ENCODE measurements at places on chromosomes 3 and 15.
A peak's percentile ranks its signal among the peaks of the same experiment; 100 is the strongest.

DNA sequence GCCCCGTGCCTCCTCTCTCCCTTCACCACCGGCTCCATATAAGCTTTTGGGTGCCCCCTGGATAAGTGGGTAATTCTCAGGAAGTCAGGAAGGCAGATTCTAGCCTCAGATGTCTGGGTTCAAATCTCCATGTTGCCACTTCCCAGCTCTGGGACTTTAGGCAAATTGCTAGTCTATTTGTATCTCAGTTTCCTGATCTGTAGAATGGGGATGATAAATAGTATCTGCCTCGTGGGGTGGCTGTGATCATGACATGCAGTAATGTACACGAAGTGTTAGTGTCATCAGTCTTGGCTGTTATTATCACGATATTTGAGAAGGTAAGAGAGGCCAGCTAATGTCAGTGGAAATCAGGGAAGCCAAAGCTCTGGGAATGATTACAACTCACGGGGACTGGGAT, 43.3 kb downstream of the MUC4 start:
- no peak for DNase-seq

GRCh38 chr3:123739754-123740153, 144.4 kb downstream of the MYLK start:
- DNase-seq: no peak

GRCh38 chr3:177569875-177570657, 372.8 kb upstream of the TBL1XR1 start:
- DNase-seq: no peak

- no peak for DNase-seq
Observed at GRCh38 chr3:64783200-64783599, 95.4 kb upstream of the ADAMTS9 start.

GRCh38 chr15:57112178-57112577, 193.7 kb downstream of the TCF12 start:
- DNase-seq: no peak

GRCh38 chr3:110184536-110184935, 847.2 kb upstream of the DPPA4 start:
- no peak for DNase-seq

DNA sequence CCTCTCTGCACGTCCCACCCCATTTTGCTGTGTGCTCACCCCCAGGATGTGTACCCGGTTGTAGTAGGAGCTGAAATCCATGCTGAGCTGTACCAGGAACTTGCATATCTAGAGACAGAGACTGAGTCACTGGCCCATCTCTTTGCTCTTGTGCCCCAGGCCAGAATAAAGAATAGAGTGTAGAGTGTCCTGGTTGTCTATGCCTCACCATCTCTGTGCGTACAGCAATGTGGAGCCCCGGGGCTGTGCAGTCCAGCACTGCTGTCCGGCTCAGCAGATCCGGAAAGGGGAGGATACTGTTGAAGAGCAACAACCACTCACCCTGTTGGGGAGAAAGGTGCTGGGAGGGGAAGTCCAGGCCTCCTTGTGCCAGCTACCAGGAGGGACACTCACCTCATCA, 2.6 kb downstream of the DALRD3 start:
- DNase-seq: no peak

- no peak for DNase-seq
Observed at GRCh38 chr15:78682693-78683410, 41.8 kb upstream of the CHRNB4 start.

- no peak for DNase-seq
Observed at GRCh38 chr3:151319628-151320027, 3.0 kb upstream of the GPR87 start.

- no peak for DNase-seq
Observed at GRCh38 chr15:100968050-100968966, 49.2 kb downstream of the LRRK1 start.

GRCh38 chr3:112471596-112472325, 27.5 kb downstream of the BTLA start:
- no peak for DNase-seq

GRCh38 chr3:128548426-128549282, 55.7 kb upstream of the GATA2 start:
- no peak for DNase-seq

DNA sequence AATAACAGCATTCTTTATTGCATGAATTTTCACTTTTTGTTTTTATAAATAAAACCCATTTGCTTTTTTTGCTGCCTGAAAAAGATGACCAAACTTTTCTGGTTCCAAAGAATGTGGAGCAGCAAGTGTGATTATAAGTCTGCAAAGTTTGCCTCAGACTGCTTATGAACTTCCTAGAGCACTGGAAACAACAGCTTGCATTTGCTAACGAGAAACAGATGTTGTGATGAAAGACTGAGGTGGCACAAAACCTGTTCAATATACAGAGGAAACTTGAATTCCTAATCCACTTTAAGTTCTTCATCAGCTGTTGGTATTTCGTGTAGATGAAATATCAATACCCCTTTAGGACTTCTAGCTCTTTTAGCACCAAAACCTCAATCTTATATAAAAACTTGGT, 9.3 kb downstream of the ZPLD1 start:
- no peak for DNase-seq

GRCh38 chr3:138933068-138933668, 13.8 kb downstream of the FOXL2 start:
- no peak for DNase-seq

- no peak for DNase-seq
Observed at GRCh38 chr3:111481551-111481950, 60.4 kb upstream of the CD96 start.

- no peak for DNase-seq
Observed at GRCh38 chr15:64182859-64183370, 20.1 kb upstream of the PPIB start.

DNA sequence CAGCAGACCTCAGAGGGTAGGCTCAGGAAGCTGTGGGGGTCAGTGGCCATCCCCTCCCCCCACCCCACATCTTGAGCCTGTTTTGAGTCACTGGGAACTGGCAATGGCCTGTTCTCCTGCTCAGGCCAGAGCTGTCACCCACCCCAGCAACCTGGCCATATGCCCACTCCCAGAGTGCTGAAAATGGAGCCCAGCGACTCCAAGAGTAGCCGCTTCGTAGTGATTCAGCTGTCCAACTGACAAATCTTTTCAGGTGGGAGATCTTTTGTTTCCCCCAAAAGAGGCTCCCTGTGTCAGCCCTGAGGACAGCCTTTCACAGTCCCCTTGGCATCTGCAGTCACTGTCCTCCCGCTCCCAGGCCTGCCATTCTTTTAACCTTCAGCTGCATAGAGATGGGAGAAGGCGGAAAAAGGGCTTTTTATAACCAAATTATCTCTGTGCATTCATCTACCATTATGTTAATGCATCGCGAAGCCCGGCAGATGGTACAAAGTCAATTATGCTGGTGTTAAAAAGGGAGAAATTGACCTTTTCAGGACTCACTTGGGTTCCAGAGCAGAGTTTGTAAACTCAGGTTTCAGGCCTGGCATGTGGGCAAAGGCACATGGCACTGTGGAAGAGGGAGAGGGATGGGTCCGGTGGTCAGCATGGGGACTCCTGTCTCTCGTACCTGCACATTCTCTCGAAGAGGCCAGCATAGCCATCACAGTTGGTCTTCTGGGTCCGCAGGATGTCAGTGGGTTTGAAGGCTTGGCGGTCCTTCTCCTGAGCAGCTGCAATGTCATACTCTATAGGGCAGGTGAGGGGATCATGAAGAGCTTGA, 32.1 kb downstream of the KY start:
- peak; percentile 15 for DNase-seq

DNA sequence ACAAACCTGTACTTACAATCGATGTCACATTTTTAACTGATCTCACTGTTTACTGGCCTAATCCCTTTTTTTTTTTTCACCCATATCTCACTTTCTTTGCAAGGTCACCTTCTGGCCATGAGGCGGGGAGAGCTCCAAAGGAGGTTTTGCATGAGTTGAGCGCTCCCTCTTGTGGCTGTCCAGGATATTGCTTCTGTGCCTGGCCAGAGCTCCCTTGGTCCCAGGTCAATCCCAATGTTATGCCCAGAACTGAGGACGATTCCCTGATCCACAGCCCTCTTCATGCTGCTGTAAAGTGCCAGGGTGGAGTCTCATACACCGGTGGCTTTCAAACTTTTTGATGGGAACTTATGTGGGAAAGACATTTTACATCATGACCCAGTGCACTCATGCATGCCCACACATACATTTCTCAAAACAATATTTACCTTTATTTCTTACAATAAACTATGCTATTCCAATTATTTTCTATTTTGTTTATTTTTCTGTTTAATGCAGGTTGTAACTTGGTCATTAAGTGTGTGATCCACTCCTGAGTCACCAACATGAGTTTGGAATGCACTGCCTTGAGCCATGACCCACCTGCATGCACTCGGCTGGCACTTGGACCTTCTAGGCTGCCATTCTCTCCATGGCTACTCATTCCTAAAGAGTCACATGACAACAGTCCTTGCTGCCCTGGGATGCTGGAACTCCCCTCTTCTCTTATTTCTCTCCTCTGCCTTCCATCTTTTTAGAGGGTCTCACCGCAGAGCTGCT, 9.6 kb upstream of the SST start:
- peak; percentile 89 for DNase-seq

- DNase-seq: no peak
Observed at GRCh38 chr15:94287794-94288246, 56.5 kb downstream of the MCTP2 start.

GRCh38 chr3:187742351-187743171, 2.7 kb downstream of the BCL6 start:
- no peak for DNase-seq

DNA sequence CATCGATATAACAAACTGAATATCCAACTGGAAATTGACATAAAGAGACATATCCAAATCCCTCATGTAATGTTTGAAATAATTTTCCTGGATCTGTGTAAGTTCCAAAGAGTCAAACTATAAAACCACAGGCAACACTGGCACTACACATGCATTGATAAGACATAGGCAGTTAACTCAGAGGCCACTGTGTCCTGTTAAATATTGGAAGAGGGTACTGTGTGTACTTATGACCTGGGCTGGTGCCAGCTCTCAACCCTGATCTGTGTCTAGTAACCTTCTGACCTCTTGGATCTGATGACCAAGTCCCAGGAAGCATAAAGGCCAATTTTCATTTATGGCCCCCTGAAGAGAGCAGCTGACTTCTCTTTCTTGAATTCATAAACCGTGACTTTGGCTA, 4.5 kb downstream of the NR1I2 start:
- no peak for DNase-seq

DNA sequence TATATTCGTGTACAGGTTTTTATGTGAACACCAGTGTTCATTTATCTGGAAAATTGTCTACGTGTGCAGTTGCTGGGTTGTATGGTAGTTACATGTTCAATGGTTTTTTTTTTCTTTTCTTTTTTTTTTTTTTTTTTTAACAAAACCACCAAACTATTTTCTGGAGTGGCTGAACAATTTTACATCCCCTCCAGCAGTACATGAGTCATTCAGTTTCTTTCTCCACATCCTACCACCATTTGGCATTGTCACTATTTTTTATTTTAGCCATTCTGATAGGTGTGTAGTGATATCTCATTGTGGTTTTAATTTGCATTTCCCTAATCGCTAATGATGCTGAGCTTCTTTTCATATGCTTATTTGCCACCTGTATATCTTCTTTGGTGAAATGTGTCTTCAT, 256.3 kb upstream of the EOMES start:
- no peak for DNase-seq

- DNase-seq: peak; percentile 85
Observed at GRCh38 chr15:89740137-89740536, 10.9 kb downstream of the MESP1 start.

DNA sequence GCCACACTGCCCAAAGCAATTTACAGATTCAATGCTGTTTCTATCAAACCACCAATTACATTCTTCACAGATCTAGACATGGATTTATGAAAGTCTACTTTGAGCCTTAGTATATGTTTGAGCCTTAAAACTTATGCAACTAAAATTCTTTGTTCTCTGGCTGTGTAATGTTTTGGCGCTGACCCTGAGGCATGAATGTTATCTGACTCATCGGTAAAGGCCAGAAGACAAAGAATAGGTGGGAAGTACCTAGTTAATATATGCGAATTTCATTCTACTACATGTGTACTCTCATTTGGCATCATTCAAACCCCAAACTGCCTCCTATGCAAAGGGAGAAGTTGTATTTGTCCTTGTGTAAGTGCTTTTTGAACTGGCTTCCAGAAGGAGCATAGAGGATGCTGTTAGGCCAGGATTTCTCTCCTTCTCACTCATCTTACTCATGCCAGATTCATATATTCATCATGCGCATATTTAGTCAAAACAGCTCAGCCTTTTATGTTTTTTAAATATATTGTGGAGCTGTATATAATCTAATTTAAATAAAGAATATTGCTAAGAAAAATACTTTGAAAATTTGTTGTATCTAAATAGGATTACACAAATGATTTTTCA, 204.2 kb downstream of the NFKBIZ start:
- DNase-seq: no peak

DNA sequence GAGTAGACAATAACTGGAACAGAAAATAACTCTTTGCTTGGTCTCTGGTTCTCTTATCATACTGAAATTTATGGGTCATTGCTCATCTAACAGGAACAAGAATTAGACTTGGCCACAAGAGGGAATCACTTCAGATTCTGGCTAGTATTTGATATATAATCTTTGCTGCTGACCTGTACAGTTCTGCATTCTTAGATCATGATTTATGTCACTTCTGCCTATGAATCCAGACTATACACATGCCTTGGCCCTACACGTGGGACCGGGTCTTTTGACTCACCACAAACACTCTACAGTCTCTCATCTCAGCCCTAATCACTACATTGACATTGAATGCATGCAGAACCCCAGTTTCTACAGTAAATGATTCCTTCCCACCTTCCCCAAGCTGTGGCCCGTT, 162.5 kb upstream of the SOX2 start:
- DNase-seq: no peak

DNA sequence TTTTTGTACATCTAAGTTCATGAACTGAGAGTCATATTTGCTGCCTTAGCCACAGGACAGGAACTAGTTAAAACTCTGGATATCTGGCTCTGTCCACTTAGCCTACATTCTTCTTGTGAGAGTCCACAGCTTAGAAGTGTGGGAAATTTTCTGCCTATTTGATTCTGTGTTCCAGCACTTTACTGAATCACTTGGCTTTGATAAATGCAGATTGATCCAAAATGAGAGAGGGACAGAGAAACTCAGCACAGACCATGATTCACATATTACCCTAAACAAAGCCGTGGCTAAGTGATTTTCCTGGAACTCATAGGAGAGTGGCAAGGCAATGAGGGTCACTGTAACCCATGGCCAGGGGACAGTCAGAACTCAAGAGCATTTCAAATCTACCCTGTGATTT, 87.5 kb upstream of the CADPS start:
- no peak for DNase-seq

GRCh38 chr15:92809064-92809879, 90.9 kb upstream of the CHD2 start:
- peak; percentile 98 for DNase-seq

- DNase-seq: no peak
Observed at GRCh38 chr3:17908399-17909191, 166.2 kb upstream of the TBC1D5 start.

- DNase-seq: no peak
Observed at GRCh38 chr3:82030916-82031315, 269.5 kb upstream of the GBE1 start.

GRCh38 chr15:33675246-33675645, 293.1 kb upstream of the CHRM5 start:
- no peak for DNase-seq

- peak; percentile 67 for DNase-seq
Observed at GRCh38 chr15:43514241-43515057, 3.0 kb upstream of the MAP1A start.

Data from H9 (cell line).